ENCODE measurements at places on chromosomes 5 and 9. TPM values are rescaled to one million over a fixed set of nuclear protein-coding genes. Genes with fewer than 3 reads are reported as not detected.

Gene GFI1B
- total RNA-seq: not detected

- H3K4me1 ChIP-seq: peaks cover 5% of the 10 kb centered on the region
- H3K27ac ChIP-seq: no peak overlapping the region
- H3K4me3 ChIP-seq: no peak overlapping the region
- H3K27me3 ChIP-seq: no peaks in the 10 kb centered on the region
- no peaks in the 10 kb centered on the region for H3K36me3 ChIP-seq
Measured at GRCh38 chr5:150163547-150164059, 3.0 kb upstream of the CDX1 start.

DNA sequence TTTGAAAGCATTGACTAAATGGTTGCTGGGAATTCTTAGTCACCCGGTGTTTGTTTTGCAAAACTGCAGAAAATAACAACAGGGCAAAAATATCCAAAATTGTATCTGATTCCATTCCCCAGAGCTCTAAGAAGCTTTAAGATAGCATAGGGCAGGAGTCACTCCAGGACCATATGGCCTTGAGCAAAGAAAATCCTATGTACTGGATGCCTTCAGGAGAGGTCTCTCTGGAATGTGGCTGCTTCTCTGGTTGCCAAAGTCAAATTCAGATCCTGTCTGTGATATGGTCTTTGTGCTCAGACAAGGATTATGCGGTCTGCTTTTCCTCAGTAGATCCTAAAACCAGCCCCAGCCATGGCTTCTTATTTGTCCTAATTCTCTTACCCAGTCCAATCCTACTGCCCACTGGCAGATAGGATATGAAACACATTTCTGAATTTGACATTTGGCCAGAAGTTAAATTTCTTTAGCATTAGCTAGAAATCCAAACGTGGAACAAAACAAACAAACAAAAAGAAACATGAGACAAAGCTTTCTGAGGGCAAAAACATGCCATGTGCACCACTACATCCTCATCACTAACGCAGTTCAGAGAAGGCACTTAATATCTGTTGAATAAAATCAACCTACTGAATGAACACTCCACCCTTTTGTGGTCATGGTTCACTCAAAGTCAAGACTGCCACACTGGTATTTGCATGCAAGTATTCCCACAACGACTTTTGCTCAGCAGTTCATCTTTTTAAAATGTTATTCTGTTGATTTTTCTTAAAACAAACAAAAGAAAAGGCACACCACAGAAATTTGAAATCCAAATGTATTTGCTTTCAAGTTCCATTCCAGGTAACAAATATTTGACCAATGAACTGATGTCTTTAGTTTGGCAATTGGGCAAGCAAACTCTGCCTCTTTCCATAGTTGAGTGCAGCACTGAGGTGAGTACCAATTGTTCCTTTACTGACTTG, 165.7 kb downstream of the TRPM6 start:
- no peak for DNase-seq
- no peak overlapping the region for H3K4me3 ChIP-seq
- no peak overlapping the region for H3K27ac ChIP-seq
- H3K27me3 ChIP-seq: 0 out of 2 replicates have a peak, but pooled peaks cover 4% of the 10 kb centered on the region
- H3K4me1 ChIP-seq: no peaks in the 10 kb centered on the region
- no peaks in the 10 kb centered on the region for H3K36me3 ChIP-seq

DNA sequence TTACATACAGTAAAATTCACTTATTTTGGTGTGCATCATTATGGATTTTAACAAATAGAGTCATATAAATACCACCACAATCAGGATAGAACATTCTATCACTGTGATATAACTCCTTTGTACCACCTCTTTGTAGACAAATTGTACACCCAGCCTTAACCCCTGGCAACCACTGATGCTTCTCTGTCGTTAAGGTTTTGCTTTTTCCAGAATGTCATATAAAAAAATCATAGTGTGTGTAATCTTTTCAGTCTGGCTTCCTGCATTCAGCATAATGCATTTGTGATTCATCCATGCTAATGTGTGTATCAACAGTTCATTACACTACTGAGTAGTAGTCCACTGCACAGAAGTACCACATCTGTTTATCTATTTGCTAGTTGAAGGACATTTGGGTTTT, 81.2 kb downstream of the ARSB start:
- no peak for DNase-seq
- no peak overlapping the region for H3K27ac ChIP-seq
- H3K36me3 ChIP-seq: no peaks in the 10 kb centered on the region
- H3K4me1 ChIP-seq: no peaks in the 10 kb centered on the region

- DNase-seq: no peak
- no peak overlapping the region for H3K4me3 ChIP-seq
- H3K4me1 ChIP-seq: peaks cover 10% of the 10 kb centered on the region
- H3K27me3 ChIP-seq: no peaks in the 10 kb centered on the region
- H3K27ac ChIP-seq: no peak overlapping the region
Measured at GRCh38 chr5:143437666-143438273, 34.3 kb upstream of the NR3C1 start.

GRCh38 chr9:127113191-127113972, 9.1 kb downstream of the ANGPTL2 start:
- no peak for DNase-seq
- peaks cover 29% of the 10 kb centered on the region for H3K4me1 ChIP-seq
- peak overlapping the region; percentile 46 for H3K27ac ChIP-seq
- no peaks in the 10 kb centered on the region for H3K36me3 ChIP-seq

GRCh38 chr5:108521011-108521700, 139.3 kb upstream of the FBXL17 start:
- no peaks in the 10 kb centered on the region for H3K4me1 ChIP-seq
- H3K27me3 ChIP-seq: no peaks in the 10 kb centered on the region
- H3K27ac ChIP-seq: no peak overlapping the region
- H3K4me3 ChIP-seq: no peak overlapping the region
- H3K36me3 ChIP-seq: no peaks in the 10 kb centered on the region

Gene NREP
- total RNA-seq: 27.5 TPM

- DNase-seq: peak; percentile 76
- H3K4me3 ChIP-seq: no peak overlapping the region
- no peak overlapping the region for H3K27ac ChIP-seq
- H3K27me3 ChIP-seq: no peaks in the 10 kb centered on the region
- H3K36me3 ChIP-seq: no peaks in the 10 kb centered on the region
Measured at GRCh38 chr9:107020040-107020530, 157.1 kb downstream of the ZNF462 start.

Data from PC-3 (cell line).